ENCODE measurements at places on chromosomes 1 and 21. TPM values are rescaled to one million over a fixed set of nuclear protein-coding genes. Genes with fewer than 3 reads are reported as not detected.

Gene RALGPS2
- 49.4 TPM for polyA plus RNA-seq

GRCh38 chr1:164534863-164535610 is 23.9 kb upstream of the PBX1 start:
- DNase-seq: no peak

DNA sequence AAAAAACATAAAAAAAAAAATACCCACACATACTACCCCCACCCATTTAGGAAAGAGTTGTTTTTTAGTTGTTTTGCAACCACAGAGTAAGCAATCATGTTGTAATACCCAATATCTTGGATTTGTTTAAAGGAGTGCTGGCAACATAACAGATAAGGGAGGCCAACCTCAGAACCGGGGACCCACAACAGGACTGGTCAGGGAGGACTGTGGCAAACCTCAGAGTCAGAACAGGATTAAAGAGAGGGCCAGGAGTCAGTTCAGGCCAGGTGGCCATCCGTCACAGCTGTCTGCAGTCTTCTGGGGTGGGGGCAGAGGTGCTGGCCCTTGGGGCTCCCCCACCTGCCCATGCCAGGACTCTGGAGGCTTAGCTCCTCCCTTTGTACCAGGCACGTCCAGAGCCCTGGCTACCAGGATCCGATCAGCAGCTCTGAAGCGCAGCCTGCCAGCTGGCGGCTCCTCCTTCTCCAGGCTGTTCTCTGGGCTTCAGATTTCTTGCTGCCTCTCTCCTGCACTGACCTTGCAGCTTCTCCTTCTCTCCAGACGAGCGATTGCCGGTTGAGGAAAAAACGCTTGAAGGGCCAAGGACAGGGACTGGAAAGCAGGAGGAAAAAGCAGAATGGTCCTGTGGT is 7.9 kb downstream of the H6PD start:
- no peak for DNase-seq

- no peak for DNase-seq
Observed at GRCh38 chr1:45536886-45537285, 13.7 kb upstream of the AKR1A1 start.

All from muscle of arm (tissue), 14 donors.